ENCODE measurements at places on chromosomes 16 and 17.

DNA sequence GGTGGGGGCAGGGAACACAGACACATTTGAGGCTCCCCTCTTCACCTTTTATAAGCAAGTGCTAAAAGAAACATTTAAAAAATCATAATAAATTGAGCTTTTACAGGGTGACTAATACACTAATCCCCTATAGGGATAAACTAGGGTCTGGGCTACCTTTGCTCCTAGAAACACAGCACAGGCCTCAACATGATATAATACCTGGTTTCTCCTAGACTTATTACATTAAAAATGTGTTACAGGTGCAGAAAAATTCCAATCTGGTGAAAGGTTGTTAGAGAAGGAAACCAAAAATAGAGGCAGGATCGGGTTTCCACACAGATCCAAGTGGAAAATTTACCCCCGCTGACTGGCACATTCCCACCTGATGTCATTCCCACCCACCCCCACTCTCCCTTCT is 124.7 kb upstream of the NOG start:
- no peak for DNase-seq

- DNase-seq, result no peak
Observed at GRCh38 chr17:73657473-73658116, 13.3 kb upstream of the SDK2 start.

DNA sequence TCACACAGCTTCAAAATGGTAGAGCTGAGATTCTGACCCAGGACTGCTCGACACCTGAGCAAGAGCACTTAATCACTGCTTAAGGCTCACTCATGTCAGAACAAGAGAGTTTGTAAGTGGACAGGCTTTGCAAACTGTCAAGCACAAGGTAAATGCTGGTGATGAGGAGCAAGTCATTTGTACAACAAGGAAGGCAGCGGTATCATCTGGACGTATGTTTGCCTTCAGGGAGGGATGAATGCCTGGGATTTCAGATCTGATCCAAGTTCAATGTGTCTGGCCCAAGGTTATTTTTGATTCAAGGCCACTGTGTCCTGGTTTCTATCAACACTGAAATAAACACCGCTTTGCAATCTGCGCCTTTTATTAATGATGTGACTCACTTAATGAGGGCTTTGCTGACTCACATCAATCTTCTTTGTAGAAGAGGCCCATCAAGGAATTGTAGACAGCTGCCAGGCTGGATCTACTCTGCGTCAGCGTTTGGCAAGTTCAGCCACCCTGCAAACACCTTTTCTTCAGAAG is 174.4 kb upstream of the HS3ST3A1 start:
- DNase-seq, result no peak

DNA sequence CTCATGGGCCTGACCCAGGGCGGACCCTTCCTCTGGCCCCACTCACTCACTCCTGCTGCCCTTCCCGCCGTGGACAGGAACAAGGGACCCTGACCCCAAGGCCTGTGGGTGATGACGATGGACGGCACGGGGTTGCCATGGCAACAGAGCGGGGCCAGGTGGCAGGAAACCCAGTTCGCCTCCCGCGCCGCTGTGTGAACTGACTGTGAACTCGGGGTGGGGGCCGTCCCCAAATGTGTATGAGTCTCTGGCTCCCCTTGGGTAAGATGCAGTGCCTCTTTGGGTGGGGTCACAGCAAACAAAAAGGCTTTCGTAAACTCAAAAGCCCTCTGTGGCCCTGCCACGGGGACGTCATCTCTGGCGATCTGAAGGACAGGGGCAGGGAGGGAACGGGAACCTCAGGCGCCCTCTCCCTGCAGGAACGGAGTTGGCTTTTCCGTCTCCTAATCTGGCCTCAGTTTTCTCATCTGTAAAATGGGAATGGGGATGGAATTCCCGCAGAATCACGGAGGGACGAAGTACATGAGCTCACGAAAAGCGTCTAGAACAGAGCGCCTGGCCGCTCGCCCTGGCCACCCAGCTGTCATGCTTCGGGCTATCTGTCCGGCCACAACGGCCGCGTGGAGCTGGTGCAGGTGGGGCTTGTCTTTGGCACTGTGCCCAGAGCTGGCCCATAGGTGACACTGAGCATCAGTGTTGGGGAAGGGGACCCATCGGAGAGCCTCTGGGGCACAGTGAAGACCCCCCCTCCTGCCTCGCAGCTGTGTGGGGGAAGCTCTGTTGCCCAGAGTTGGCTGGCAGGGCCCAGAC is 44.9 kb upstream of the PABPN1L start:
- DNase-seq, result no peak

DNA sequence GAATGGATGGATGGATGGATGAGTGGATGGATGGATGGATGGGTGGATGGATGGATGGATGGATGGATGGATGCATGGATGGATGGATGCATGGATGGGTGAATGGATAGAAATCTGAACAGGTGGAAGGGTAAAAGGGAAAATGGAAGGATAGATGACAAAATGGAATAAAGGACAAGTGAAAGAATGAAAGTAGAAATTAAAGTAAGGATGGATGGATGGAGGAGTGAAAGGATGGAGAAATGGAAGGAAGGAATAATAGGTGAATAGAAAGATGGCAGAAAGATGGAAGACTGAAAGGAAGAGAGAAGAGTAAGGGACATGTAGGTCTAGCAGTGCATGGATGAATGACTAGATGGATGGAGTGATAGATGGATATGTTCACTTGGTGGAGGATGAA is 29.9 kb downstream of the VWA3A start:
- no peak for DNase-seq

GRCh38 chr16:67878846-67879245 is 5.8 kb upstream of the NRN1L start:
- DNase-seq, result no peak

GRCh38 chr17:18921912-18922451 is 30.0 kb upstream of the SLC5A10 start:
- DNase-seq, result no peak

DNA sequence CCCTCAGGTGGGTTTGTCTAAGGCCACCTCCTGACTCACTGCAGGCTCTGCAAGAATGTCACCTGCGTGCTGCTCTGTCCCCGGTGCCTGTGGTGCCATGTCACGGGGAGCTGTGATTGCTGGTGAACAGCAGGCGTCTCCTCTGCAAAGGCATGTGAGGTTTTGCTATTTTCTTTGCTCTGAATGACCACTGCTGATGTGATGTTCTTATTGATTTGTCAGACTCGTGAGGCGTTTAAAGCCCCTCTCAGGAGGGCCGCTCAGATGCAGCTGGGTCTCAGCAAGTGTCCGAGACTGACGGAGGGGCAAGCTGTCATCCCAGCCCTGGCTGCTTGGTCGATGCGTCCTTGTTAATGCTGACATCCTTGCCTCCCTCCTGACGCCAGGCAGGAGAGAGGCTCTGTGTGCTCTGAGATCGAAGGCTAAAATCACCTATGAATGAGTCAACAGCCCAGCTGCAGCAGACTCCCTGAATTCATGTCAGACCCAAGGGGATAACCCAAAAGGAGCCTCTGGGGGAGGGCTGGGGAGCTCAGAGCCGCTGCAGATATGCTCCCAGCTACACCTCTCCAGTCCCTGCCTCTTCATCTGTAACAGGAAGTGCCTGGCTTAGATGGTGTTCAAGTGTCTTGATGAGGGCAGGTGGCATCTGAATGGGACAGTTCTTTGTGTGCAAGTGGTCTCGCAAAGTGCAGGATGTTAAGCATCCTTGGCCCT is 11.8 kb upstream of the PEMT start:
- DNase-seq, result no peak

- DNase-seq, result no peak
Observed at GRCh38 chr16:30637944-30638343, 12.8 kb upstream of the PRR14 start.

GRCh38 chr16:17334096-17334495 is 136.7 kb downstream of the XYLT1 start:
- no peak for DNase-seq

- DNase-seq, result no peak
Observed at GRCh38 chr16:75060723-75061122, 55.9 kb downstream of the LDHD start.

DNA sequence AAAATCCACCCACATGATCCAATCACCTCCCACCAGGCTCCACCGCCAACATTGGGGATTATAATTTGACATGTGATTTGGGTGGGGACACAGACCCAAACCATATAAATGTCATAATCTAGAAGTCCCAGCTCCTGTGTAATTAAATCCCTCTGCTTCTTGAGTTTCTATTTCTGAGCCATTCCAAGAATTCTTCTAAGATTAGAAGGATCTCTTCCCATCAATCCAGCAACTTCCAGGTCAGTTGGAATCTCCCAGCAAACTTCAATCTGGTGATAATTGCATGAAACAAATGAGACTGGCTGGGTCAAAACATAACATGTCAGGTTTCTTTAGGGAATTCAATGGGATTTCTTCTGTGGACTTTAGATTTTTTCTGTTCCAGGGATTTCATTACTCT is 127.8 kb upstream of the CDH5 start:
- DNase-seq, result no peak

GRCh38 chr17:77213778-77214132 is 73.0 kb downstream of the SEC14L1 start:
- DNase-seq, result no peak

GRCh38 chr17:79832218-79833109 is 6.8 kb downstream of the CBX4 start:
- DNase-seq, result no peak

DNA sequence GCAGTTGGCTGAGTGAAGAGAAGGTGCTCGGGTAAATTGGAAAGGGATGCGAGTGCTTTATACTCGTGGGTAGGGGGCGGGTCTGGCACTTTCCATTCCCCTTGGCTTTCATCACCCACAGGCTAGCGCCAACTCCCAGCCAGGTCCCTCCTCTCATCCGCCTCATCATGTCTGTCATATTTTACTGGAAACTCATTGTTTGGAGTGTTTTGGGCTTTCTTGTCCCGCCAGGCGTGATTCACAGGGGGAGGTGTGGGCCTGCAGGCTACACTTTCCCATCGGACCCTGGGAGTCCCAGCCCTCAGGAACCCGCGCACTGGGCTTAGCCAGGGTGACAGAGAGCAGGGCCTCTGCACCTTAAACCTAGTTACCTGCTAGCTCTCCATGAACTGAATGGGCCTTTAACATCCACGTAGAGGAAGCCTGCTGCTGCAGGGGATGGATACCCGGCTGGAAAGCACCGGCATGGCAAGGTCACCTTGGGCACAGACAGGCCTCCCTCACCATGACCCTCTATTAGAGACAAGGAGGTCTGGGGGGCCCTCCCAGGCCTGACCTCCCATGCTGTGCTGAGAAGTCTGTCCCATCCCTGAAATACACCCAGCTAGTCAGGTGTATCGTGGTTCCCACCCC is at the start of gene KRT14:
Gene KRT14 (minus strand): TSS at position 33 of the 633 bp plus-strand sequence. CDS start 61 bp downstream, outside the sequence.
- no peak for DNase-seq

All from stimulated activated CD8-positive, alpha-beta memory T cell treated with anti-CD3 and anti-CD28 coated beads, Interleukin-4, amount 100 ng/mL, for 4 hours (primary cell).